ENCODE measurements at places on chromosomes 1 and 21. TPM values are rescaled to one million over a fixed set of nuclear protein-coding genes. Genes with fewer than 3 reads are reported as not detected.

ACTA1 gene
- total RNA-seq: not detected

KRTAP7-1 gene
- not detected for total RNA-seq

APOBEC4 gene
- not detected for total RNA-seq

PLK3 gene
- 15.8 TPM for total RNA-seq

KPNA6 gene
- 24.3 TPM for total RNA-seq

SPATA45 gene
- not detected for total RNA-seq

SPRR1B gene
- total RNA-seq: not detected

CTPS1 gene
- 6.1 TPM for total RNA-seq

PHTF1 gene
- total RNA-seq: 17.2 TPM

C1orf74 gene
- total RNA-seq: 2.0 TPM

AMY1A gene
- not detected for total RNA-seq

PLA2G2C gene
- total RNA-seq: not detected

LIX1L gene
- 9.6 TPM for total RNA-seq

FCAMR gene
- total RNA-seq: under 0.01 TPM

ATP5PO gene
- total RNA-seq: 197 TPM

LCE1A gene
- not detected for total RNA-seq

LDLRAD1 gene
- total RNA-seq: not detected

OR2T33 gene
- not detected for total RNA-seq

S100A2 gene
- total RNA-seq: 3.8 TPM

TRIM63 gene
- not detected for total RNA-seq

KCNK1 gene
- total RNA-seq: 7.6 TPM

CYB561D1 gene
- 3.6 TPM for total RNA-seq

ZNF678 gene
- 4.1 TPM for total RNA-seq

VAMP3 gene
- total RNA-seq: 58.6 TPM

TFF3 gene
- 0.95 TPM for total RNA-seq

SYTL1 gene
- 0.32 TPM for total RNA-seq

FAM151A gene
- total RNA-seq: not detected

BROX gene
- 29.9 TPM for total RNA-seq

F13B gene
- not detected for total RNA-seq

VASH2 gene
- 1.1 TPM for total RNA-seq

BRDT gene
- total RNA-seq: not detected

LAMB3 gene
- total RNA-seq: 32.5 TPM

CYP4A11 gene
- not detected for total RNA-seq

KMO gene
- not detected for total RNA-seq

MXRA8 gene
- 326 TPM for total RNA-seq

OR6N1 gene
- total RNA-seq: not detected

TNFRSF8 gene
- total RNA-seq: not detected

DMBX1 gene
- not detected for total RNA-seq

NTNG1 gene
- 18.3 TPM for total RNA-seq

DSCAM gene
- under 0.01 TPM for total RNA-seq

FAM167B gene
- total RNA-seq: 0.47 TPM

C2CD4D gene
- not detected for total RNA-seq

TDRD5 gene
- not detected for total RNA-seq

EPHX1 gene
- total RNA-seq: 47.0 TPM

FCRL6 gene
- total RNA-seq: not detected

AQP10 gene
- total RNA-seq: not detected

ATP1A2 gene
- 0.16 TPM for total RNA-seq

ACTL8 gene
- total RNA-seq: 0.16 TPM

BTBD8 gene
- 4.7 TPM for total RNA-seq

RGSL1 gene
- total RNA-seq: not detected

OR6Y1 gene
- total RNA-seq: not detected

KIF17 gene
- total RNA-seq: 0.32 TPM

CASZ1 gene
- total RNA-seq: under 0.01 TPM

CD164L2 gene
- not detected for total RNA-seq

KRTAP19-7 gene
- not detected for total RNA-seq

TRNP1 gene
- total RNA-seq: 38.0 TPM

MTARC2 gene
- total RNA-seq: 2.4 TPM

IL20 gene
- not detected for total RNA-seq

OR2C3 gene
- not detected for total RNA-seq

KRTAP12-2 gene
- total RNA-seq: not detected
